HepG2 (cell line): ENCODE measurements at places on chromosomes 5 and 9.
A peak's percentile ranks its signal among the peaks of the same experiment; 100 is the strongest.

- DNase-seq: peak; percentile 1
These were observed 159.5 kb upstream of the CHD1 start for GRCh38 chr5:99088309-99088708.

- DNase-seq: no peak
These were observed 68.4 kb downstream of the PBX3 start for GRCh38 chr9:125815568-125815967.

DNA sequence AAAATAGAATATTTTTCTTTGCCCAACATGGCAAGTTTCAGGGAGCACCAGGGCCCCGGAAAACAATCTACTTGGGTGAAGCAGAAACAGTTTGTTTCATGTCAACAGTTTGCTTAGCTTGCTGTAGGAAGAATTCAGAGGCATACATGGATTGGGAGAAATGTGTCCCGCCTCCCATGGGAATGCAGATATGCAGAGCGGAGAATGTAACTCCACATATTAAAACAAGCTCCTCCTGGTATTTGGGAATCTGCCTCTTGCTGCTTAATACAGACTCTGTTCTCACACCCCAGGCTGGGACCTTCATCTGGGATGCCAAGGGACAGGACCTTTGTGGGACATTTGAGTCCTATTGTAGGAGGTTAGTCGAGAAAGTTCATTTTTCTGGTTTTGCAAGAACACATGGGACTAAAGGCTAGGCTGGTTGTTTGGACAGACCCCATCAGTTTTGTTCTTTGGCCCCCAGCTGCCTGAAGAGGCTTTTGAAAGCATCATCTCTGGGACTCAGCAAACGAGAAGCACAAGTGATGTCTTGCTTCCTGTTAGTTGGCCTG lies 220.5 kb upstream of the ADRA1B start:
- no peak for DNase-seq

DNA sequence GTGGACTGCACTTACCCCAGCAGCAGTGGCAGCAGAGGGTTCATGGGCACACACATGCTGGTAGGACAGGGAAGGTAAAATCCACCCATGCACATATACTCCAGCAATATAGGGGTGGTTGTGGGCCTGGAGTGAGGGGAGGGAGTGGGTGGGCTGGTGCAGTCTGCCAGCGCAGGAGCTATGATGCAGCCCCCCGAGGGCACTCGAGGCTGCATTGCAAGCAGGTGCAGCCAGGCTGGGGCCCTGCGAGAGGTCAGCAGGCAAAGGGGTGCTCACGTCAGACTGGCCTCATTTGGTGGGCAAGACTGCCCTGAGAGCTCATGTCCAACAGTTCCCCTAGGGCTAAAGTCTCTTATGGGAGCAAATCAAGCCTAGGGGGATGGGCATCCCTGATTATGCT lies 32.4 kb upstream of the PCDHA1 start:
- no peak for DNase-seq

- DNase-seq: no peak
These were observed 82.0 kb downstream of the UGCG start for GRCh38 chr9:111978616-111979015.

DNA sequence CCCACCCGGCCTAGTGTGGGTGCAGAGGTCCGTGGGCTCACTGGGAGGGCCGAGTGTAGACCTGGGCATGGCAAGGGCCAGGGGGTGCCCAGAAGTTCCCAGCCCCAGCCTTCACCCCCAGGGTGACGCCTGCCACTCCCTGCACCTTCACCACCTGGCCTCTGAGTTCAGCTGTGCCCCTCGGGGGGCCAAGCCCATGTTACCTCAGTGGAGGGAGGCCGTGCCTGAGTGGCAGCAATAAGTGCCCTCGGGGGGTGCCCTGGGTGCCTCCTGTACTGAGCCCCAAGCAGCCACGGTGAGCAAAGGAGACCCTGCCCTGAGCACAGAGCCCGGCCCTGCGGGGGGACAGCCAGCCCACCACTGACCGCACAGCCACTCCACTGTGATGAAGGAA lies 10.3 kb upstream of the FCN2 start:
- DNase-seq: no peak

GRCh38 chr5:174340226-174340625 lies 294.7 kb downstream of the NSG2 start:
- DNase-seq: no peak

DNA sequence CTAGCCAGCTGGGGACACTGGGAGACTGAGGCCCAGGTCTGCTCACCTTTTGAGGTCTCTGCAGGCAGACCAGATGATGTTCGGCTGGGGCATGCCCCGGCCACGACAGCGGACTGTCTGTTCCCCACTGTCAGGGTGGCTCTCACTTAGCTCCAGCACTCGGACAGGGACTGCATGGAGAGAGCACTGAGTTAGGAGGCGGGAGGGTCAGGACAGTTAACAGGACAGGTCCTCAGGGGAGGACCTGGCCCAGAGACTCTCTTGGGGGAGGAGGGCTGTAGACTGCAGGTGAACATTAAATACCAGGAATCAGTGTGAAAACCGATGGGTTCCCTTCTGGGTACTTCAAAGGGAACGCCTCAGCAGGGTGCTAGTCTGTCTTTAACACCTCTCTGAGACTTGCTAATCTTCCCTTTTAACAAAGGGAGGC lies 25.1 kb downstream of the PDGFRB start:
- no peak for DNase-seq

- DNase-seq: no peak
These were observed 248.4 kb downstream of the PRELID2 start for GRCh38 chr5:145586661-145587307.

DNA sequence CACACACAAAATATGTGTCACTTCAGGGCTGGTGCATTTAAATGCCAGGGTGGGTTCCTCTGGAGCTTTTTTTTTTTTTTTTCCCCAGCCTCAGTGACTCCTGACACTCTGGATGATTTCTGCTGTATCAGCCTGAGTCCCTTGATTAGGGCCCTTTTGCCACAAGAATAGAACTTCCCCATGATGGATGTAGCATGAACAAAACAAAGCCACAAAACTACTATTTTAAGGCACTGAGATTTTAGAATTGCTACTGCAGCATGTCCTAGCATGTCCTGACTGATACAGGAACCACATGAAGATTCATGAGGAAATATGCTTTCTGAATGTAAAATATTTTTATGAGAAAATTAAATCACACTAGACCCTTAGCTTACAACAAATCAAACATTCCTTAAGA lies 13.9 kb upstream of the ADGRD2 start:
- no peak for DNase-seq

- DNase-seq: no peak
These were observed 124.7 kb downstream of the GABBR2 start for GRCh38 chr9:98584059-98584458.

- no peak for DNase-seq
These were observed 509.3 kb upstream of the CTNND2 start for GRCh38 chr5:12413585-12413984.

DNA sequence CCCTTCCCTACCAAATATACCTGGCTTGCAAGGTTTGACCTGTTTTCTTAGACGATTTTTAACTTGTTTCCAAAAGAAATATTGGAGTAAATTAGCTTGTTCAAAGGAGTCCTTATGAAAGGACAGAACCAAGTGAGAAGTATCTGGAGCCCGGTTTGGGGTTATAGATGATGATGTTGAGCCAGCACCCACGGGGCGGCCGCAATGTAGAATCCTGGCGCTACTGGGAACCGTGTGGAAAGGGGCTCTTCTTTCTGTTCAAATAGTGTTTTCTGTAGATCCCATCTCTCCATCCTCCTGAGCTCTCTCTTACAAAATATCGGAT lies 517 bp upstream of the EXOSC2 start:
- no peak for DNase-seq

- DNase-seq: no peak
These were observed 463.2 kb upstream of the KIF2A start for GRCh38 chr5:61842840-61843239.

DNA sequence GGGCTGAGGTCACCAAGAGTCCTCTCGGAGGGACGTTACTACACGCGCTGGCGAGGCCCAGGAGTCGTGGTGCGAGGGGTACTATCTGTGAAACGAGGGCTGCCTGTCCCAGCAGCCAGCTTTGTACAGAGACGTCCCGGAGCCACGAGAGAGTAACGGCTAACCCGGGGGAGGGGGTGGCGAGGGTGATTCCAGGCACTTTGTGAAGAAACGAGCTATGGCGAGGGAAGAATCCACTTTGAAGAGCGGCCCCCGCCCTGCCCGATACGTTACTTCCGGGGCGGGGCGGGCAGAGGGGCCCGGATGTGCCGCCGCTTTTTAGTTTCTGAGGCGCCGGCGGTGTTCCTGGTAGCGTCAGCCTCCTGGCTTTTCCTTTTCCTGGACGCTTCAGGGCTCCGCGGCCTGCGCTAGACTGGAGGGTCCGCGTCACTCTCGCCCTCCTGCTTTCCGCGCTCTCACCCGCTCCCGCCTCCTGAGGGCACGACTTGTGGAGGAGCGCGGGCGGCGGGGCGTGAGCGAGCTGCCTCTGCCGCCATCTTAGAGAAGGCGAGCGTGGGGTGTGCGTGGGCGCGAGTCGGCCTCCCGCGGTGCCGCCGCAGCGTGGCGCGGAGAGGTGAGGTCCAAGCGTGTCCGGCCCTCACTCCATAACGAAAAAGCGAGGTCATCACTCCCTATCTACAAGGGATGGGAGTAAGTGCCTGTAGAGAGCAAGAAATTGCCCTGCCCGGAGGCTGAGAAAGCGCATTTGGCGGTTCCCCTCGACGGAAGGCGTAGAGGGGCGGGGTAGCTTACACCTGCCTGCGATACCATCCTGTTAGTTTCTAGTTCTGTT lies 580 bp upstream of the RFX3 start:
- DNase-seq: peak; percentile 74

DNA sequence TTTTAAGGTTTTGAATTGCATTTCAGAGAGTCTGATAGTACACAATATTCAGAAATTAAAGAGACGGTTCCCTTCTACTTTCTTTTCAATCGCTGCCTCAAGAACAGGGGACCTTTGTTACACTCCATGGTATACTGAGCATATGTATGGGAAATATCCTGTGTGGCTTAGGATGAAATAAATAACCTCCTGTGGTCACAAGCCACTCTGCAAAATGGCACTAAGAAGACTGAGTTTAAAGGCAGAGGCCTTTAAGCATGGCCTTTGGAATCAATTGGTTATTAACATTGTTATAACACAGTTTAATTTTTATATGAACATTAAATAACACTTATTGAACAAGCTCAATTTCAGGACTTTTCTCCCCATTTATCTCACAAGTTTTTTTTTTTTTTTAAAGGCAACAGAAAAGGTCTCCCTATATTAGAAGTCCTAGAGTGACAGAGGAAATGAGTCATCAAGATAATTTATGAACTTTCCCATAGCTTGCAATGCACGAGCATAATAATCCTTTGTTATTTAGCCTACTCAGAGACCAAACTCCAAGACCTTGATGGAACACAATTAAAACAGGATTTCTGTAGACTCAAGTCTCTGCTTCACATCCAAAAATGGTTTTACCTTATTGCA lies 341.9 kb downstream of the TMEM167A start:
- peak; percentile 69 for DNase-seq

DNA sequence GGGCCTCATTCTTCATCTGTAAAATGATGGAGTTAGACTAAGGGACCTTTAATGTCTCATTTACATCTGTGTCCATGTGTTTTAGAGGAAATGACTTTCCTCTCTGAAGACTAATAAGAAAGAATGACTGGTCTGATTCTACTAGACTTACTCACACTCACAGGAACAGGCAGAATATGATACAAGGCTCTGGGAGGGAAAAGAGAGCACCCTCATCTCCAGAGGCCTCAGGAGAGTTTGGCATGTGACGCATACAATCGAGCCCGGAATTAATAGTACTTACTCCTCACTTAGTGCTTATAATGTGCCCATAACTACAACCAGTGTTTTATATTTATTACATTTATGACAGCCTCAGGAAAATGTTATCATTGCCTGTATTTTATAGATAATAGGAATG lies 608.7 kb downstream of the KCTD16 start:
- DNase-seq: no peak

GRCh38 chr9:120446671-120447070 lies 133.3 kb downstream of the CDK5RAP2 start:
- no peak for DNase-seq

- DNase-seq: no peak
These were observed 23.4 kb upstream of the CORO2A start for GRCh38 chr9:98215821-98216220.

GRCh38 chr9:37325778-37326177 lies 96.7 kb upstream of the GRHPR start:
- DNase-seq: no peak

GRCh38 chr5:173689171-173689736 lies 72.8 kb upstream of the BOD1 start:
- DNase-seq: peak; percentile 90

GRCh38 chr5:139638736-139639618 lies 9.2 kb upstream of the CXXC5 start:
- no peak for DNase-seq

- DNase-seq: no peak
These were observed 84.2 kb upstream of the IER5L start for GRCh38 chr9:129262261-129262660.

DNA sequence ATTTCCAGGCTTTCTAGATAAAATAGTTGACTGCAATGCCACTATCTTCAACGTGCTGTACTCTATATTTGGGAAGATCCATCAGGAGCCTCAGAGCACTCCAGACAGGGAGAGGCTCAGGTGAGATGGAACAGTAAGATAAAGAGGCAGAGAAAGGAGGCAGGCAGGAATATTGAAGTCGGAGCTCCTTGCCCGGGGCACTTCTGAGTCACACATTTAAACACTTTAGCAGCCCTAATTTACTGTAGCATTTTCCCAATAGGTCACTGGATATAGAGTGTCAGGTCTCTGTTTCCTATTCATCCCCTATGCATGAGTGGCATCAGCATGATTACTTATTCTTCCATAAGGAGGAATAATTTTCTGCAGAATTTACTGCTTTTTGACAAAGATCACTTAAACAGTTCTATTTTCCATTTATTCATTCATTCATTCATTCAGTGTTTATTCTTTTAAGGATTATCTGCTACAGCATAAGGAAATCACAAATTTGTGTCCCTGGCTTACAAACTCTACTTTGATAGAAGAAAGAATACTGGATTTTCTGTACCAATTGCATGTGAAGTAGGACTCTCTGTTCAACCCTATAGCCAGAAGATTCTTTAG lies 170.7 kb downstream of the MAPKAP1 start:
- DNase-seq: no peak

DNA sequence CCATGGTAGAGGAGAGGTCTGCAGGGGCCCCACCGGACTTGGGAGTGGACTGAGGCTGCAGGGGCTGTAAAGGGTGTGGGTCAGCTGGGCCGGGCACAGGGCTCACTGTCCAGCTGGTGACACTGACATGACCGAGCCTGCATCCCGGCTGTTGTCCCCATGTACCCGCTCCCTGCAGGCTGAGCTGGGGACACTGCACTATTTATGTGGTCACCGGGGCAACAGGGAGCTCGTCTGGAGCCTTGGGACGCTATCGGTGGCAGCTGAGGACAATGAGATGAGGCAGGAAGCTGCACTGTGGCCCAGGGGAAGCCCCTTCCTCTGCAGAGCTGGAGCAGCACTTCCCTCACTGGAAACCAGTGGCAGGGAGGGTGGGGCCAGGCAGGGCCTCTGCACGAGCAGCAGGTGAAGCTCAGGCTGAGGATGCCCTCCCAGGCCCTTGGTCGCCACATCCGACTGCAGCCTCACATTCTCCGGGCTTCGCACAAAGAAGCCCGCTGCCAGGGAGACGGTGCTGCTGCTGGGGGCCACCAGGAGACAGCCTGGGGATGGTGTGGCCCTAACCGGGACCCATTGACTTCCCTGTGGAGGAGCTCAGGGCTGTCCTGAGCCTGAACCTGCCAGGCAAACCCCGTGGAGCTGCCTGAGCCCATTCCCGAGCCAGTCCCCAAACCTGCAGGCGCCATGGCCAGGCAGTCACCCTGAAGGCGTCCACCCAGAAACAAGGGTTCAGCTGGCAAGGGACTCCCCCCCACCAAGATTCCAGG lies 26.4 kb downstream of the ZDHHC11B start:
- peak; percentile 74 for DNase-seq

- DNase-seq: no peak
These were observed 69.7 kb downstream of the ZNF618 start for GRCh38 chr9:113945784-113946183.

- DNase-seq: no peak
These were observed 123.2 kb downstream of the DCP2 start for GRCh38 chr5:113099822-113100221.
